ENCODE measurements at places on chromosomes 7 and 10.

GRCh38 chr7:46386428-46387399 is 465.6 kb upstream of the IGFBP3 start:
- no peak for DNase-seq

DNA sequence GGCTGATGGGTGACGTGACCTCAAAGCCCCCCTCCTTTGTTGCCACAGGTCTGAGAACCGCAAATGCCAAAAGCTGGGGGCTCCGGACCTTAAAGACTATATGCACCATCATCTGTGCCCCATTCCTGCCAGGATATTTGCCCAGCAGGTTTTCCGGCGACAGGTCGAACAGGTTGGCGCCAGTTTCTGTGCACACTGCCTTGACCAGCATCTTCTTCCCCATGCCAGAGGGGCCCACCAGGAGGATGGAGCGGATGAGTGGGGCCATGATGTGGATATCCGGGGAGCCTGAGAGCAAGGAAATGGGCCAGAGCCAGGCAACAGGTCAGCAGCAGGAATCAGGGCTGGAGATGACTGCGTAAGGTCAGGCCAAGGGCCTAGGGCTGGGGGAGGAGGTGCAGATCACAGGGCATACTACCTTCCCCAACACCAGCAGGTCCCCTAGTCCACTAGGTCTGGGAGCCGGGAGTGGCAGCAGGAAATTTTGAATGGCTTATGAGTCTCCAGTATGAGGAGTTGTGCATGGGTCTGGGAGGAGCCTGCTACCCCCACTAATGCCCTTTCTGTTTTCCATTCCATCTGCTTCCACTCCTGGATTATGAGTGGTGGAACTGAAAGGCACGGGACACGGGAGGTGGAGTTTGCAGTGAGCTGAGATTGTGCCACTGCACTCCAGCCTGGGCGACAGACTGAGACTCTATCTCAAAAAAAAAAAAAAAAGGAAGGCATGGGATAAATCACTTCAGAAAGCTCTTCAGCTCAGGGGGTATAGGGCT is 6.3 kb upstream of the ASB10 start:
- DNase-seq: no peak

DNA sequence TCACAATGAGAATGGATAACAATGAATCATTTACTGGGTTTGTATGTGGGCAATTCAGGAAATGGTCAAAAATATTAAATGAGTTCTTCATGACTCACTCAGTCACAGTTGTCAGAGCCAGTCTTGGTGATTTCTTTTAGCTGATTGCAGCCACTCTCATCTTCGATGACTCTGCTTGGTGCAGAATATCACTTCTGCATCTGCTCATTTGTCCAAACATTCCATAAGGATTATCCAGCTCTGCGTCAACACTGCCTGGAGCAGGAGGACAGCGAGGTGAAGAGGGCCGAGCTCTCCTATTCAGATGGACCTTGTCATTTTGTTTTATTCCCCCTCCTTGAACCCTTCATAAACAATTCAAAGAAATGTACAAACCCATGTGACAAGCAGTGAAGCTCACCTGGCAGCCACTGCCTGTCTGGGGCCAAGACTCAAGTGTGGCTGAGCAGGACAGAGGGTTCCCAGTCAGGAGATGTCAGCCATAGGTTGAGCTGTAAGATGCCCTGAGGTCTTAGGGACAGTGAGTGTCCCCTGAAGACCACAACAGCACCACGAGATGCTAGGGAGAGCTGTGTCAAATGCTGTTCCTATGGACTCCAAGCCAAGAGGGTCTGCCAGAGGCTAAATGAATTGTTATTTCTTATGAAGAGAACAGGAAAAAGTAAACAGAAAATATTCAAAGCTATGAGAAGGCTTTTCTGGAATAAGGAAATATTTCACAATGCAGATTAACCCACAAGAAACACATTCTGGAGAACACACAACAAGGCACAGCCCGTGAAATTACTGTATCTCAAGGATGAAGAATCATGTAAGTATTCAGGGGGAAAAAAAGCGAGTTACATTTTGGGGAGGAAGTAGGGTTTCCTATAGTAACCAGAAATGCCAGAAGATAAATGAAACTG is 33.1 kb upstream of the EGFR start:
- DNase-seq: no peak

DNA sequence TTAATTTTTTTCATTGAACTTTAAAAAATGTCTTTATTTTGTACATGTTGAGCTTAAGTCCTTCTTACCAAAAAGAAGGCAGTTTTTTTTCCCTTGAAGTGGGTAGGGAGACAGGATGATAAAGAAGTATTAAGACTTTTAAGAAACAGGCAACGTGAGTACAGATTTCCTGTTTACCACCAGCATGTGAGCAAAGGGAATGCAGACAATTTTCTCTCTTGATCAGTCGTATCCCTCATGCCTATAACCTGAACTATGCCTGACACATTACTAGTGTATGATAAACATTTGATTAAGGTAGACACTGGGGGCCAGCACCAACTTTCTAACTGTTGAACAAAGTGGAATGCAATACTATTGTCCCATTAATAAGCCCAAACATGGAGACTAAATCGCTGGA is 8.8 kb upstream of the OR2A2 start:
- DNase-seq: no peak

GRCh38 chr7:151168003-151168786 is 701 bp upstream of the GBX1 start:
- DNase-seq: no peak

- DNase-seq: no peak
Measured at GRCh38 chr10:86753051-86753450, 3.4 kb upstream of the BMPR1A start.

GRCh38 chr10:22325272-22326144 is 4.6 kb downstream of the BMI1 start:
- DNase-seq: peak; percentile 33

- DNase-seq: no peak
Measured at GRCh38 chr7:36638586-36639263, 85.6 kb downstream of the AOAH start.

GRCh38 chr7:44787762-44788161 is 8.7 kb upstream of the PPIA start:
- DNase-seq: no peak

DNA sequence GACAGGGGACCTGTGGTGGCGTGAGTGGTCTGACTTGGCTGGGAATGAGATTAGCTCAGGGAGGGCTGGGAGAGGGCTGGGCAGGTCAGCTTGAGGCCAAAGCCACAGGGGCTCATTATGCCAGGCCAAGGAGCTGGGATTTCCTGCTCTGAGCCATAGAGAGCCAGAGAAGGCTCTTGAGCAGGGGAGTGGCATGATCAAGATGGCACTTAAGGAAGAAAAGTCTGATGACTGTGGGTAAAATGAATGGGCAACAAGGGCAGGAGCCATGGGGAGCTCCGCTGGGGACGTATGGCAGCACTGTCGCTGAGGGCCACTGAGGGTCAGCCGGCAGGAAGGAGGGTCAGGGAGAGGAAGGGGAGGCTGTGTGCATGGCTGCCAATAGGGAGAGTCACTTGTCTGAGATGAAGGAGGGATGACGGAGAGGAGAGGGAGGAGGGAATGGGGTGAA is 5.8 kb downstream of the ANTXRL start:
- DNase-seq: no peak

- no peak for DNase-seq
Measured at GRCh38 chr7:129423700-129424410, 10.4 kb upstream of the STRIP2 start.

GRCh38 chr10:122485670-122486069 is 24.3 kb downstream of the HTRA1 start:
- no peak for DNase-seq

- no peak for DNase-seq
Measured at GRCh38 chr10:31072451-31072850, 40.8 kb upstream of the ZNF438 start.

DNA sequence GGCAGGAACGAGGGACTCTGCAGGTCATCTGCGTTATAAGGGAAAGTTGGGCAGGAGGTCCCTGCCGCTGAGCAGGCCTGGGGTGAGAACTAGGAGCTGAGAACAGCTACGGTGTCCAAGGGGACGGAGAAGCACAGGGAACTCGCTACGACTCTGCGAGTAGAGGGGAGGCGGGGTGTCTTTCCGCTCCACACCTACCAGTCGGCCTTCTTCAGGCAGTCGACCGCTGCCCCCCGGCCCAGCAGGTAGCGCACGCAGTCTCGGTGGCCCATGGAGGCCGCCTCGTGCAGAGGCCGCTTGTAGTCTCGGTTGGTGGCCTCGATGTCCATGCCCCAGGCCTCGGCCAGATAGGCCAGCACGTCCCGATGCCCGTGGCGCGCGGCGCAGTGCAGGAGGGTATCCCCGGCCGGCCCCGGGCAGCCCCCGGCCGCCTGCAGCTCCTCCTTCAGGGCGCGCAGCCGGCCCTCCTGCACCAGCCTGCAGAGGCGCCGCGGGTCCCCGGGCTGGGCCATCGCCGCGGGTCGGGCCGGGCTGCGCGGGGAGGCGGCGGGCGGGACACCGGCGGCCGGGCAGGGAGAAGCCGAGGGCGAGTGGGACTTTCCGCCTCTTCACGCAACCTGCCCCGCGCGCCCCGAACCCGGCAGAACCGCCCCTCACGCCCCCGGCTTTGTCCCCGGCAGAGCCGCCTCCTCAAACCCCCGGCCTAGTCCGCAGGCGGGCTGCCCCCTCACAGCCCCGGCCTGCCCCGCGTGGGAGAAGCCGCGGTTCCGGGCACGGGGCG is 660 bp downstream of the ANKRD16 start:
- DNase-seq: peak; percentile 12

Data from stimulated activated CD4-positive, alpha-beta T cell treated with anti-CD3 and anti-CD28 coated beads, Interleukin-12 subunit alpha, Interleukin-12 subunit beta, amount 100 ng/mL, for 24 hours (primary cell).